Neural crest cell (in vitro differentiated cells): ENCODE measurements at places on chromosomes 4 and X. TPM values are rescaled to one million over a fixed set of nuclear protein-coding genes. Genes with fewer than 3 reads are reported as not detected.

- no peak overlapping the region for H3K4me3 ChIP-seq
- no peaks in the 10 kb centered on the region for H3K4me1 ChIP-seq
- DNase-seq, result no peak
- H3K27ac ChIP-seq, result no peak overlapping the region
- no peaks in the 10 kb centered on the region for H3K36me3 ChIP-seq
These were observed 29.1 kb downstream of the SPARCL1 start for GRCh38 chr4:87500092-87500462.

DNA sequence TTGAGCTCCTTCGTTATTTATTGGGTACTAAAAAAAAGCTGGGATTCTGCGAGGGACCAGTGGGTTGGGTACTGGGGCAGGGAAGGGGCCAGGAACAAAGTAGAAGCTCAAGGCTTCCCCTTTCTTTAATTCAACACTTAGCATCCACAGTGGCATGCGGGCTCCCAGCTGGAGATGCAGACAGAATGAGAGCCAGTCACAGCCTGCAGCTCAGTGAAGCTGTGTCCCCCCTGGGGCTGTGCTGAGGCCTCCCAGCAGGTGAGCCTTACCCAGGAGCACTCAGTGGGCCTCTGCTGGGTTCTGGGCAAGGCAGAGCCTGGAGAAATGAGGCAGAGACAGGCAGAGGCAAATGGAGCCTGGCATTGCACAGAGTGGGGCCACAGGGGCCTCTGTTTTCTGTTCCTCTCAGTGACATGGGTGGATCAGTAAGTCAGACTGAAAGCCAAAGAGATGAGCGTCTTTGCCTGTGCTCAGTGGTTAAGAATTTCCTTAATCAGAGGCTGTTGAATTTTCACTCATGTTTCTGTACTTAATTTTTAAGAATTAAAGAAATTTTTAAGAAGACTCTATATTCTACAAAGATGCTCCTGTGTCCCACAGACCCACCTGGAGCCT is 181.4 kb upstream of the RBPJ start:
- no peak overlapping the region for H3K4me3 ChIP-seq
- no peak for DNase-seq
- H3K27ac ChIP-seq, result no peak overlapping the region
- peaks cover 11% of the 10 kb centered on the region for H3K4me1 ChIP-seq
- H3K36me3 ChIP-seq, result no peaks in the 10 kb centered on the region
- H3K27me3 ChIP-seq, result no peaks in the 10 kb centered on the region

DNA sequence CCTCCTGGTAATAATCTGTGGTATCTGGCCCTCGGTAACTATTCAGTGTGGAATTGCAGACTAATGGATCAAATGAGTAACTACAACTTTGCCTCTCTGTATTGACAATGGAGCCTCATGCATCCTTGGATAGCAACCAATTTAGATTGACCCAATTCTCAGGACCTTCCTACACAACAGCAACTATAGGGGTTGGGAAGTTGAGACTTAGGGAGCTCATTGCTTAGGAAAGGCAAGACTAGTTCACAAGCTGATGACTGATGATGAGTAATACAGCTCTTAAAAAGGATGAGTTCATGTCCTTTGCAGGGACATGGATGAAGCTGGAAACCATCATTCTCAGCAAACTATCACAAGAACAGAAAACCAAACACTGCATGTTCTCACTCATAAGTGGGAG is 47.5 kb upstream of the KLHL13 start:
- no peak overlapping the region for H3K27ac ChIP-seq
- H3K4me1 ChIP-seq, result no peaks in the 10 kb centered on the region
- H3K4me3 ChIP-seq, result no peak overlapping the region
- DNase-seq, result no peak
- no peaks in the 10 kb centered on the region for H3K27me3 ChIP-seq

- H3K4me3 ChIP-seq, result peak overlapping the region; percentile 44
- peaks cover 4% of the 10 kb centered on the region for H3K4me1 ChIP-seq
- peaks cover 46% of the 10 kb centered on the region for H3K27me3 ChIP-seq
- no peak overlapping the region for H3K27ac ChIP-seq
These were observed 946 bp downstream of the ANXA3 start for GRCh38 chr4:78552389-78553042.

GRCh38 chr4:184329235-184329634 is 111.6 kb upstream of the ENPP6 start:
- no peaks in the 10 kb centered on the region for H3K27me3 ChIP-seq
- no peaks in the 10 kb centered on the region for H3K36me3 ChIP-seq
- DNase-seq, result no peak

Gene SLC25A5
- 403 and 406 TPM in 2 replicates for total RNA-seq

Gene SCML2
- 13.6 and 14.2 TPM in 2 replicates for total RNA-seq

Gene CTAG2
- total RNA-seq, result not detected in 2 replicates
